ENCODE measurements at places on chromosomes 4 and X. TPM values are rescaled to one million over a fixed set of nuclear protein-coding genes. Genes with fewer than 3 reads are reported as not detected.

MAGEB6 gene
- not detected for total RNA-seq

EPHA5 gene
- total RNA-seq = 2.9 TPM

GAGE12E gene
- total RNA-seq = not detected

THAP6 gene
- total RNA-seq = 13.7 TPM

CT45A6 gene
- total RNA-seq = not detected

NFXL1 gene
- total RNA-seq = 11.4 TPM

CXCL10 gene
- total RNA-seq = not detected

TMA16 gene
- total RNA-seq = 38.0 TPM

AKAP4 gene
- not detected for total RNA-seq

BTC gene
- total RNA-seq = 0.25 TPM

UGT2A1 gene
- total RNA-seq = not detected

SMARCAD1 gene
- total RNA-seq = 39.6 TPM

COL25A1 gene
- 0.11 TPM for total RNA-seq

PRRG3 gene
- 1.2 TPM for total RNA-seq

NAT8L gene
- 0.12 TPM for total RNA-seq

ATG4A gene
- total RNA-seq = 11.1 TPM

MAGEA9B gene
- total RNA-seq = not detected

POU3F4 gene
- not detected for total RNA-seq

Measured in uterine smooth muscle cell (primary cell).